ENCODE measurements at places on chromosomes 3 and 15.

DNA sequence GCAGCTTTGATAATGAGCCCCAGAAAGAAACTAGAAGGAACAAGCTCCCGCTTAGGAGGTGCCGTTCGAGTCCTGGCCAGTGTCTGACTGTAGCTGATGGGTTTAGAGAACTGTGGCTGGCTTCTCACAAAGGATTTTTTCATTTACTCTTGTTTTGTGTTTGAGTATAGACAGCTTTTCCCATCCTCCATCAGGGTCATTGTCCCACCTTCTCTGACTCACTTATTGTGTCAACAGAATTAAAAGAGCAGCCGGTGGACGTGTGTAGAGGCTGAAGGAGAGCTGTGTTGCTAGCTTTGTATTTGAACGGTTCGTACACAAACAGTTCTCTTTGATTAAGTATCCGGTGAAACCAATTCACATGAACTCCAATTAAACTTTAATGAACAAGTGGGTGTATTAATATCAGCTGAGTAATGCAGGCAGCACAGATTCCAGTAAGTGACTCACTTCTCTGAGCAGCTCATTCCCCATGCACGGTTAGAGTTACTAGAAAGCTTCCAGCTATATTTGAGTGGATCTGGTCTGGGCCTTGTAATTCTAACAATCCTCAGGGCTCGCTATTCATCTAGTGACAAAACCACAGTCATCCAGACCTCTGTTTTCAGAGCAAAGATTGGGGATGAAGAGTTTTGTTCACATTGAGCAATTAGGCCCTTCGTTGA lies 141.0 kb downstream of the LPP start:
- no peak for DNase-seq

DNA sequence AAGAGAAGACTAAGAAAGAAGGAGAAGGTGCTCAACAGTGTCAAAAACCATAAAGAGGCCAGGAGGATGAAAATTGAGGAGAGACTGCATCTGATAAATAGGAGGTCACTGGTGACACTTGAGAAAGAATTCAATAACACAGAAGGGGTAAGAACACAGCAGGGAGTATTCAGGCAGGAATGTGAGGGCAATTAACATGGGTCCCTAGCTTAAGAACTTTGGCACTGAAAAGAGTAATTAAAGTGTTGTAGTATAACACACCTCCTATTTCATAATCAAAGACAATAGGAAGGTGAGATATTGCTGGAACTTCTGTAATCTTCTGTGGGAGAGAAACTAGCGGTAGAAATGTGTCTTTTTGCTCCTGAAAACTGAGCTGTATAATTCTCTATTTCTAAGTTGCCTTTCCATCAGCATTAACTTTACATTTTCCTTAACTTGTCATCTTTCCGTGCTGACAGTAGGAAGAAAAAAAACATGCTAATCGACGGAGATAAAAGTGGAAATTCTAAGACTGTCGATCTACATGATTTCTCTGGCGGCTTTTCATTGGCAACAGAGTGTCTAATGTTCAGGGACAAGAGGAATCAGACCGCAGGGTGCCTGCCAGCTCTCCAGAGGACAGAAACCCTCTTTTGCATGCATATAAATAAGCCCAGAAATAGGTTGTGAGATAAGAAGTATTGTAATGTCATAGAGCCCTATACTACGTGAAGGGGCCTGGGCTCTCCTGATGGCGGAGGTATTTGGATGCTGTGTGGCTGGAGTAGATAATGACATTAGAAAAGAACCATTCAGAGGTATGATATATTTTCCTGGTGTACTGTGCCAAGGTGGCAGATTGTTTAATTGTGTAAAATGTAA lies 147.9 kb upstream of the GAP43 start:
- no peak for DNase-seq

DNA sequence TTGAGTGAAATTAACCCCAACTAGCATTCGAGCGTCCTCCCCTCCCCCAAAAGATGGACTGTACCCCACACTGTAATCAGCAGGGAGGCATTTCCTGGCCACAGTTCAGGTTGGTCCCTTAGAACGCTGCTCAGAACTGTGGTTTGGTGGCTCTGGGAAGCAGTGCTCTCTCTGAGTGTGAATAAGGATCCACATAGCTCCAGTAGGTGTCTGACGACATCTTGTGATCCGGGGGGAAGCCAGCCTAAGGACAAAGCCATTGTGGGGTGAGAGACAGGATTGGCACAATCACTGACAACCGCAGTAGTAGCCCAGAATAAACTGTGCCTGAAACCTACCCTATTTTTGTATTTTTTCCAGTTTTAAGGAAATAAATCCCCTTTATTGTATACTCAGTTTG lies 125.3 kb downstream of the IGF1R start:
- no peak for DNase-seq

DNA sequence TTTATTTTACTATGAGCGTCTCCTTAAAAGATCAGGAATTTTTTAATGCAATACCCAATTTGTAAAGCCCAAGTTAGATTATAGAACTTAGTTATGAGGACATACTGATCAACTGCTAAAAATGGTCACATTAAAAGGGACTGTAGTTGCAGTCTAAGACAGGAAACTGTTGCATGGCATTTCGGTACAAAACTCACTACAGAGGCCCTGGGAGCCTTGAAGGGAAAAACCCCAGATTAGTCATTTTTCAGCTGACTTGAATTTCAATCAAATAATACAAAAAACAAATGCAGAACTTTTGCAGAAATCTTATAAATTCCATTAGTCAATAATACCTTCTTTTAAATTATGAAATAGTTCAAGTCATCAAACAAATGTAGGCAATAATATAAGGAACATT lies 6.9 kb upstream of the PTX3 start:
- DNase-seq, result no peak

DNA sequence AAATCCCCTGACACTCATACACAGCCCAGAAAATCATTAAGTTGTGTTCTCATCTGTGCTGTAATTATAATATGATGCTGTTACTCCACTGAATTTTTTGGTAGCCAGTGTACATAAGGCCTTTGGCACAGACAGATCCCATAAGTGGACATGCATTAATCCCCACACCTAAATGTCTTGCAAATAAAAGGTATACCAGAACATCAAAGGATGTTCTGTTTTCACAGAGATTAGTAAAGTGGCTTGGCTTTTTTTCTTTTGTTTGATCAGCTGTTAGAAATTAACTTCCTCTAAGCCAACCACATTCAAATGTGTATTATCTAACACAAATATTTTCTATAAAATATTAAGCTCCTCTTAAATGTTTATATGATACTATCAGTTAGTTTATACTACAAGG lies 2.7 kb downstream of the SST start:
- no peak for DNase-seq

DNA sequence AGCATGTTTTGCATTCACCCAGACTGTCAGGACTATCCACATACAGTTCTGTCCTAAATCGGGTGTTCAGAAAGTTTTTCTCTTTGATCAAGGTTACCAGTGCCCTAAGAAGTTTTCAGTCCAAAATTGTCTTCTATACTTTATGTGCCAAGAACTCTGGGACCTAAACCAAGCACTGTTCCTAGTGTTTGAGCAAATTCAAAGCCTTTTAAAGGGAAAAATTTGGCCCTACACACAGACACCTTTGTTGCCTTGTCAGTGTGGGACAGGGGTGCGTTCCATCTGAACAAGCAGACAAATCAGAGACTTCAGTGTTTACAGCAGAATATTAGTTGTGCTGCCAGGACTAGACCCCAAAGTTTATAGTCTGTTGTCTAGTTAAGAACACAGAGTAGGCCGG lies 50.6 kb downstream of the DGKG start:
- DNase-seq, result no peak

DNA sequence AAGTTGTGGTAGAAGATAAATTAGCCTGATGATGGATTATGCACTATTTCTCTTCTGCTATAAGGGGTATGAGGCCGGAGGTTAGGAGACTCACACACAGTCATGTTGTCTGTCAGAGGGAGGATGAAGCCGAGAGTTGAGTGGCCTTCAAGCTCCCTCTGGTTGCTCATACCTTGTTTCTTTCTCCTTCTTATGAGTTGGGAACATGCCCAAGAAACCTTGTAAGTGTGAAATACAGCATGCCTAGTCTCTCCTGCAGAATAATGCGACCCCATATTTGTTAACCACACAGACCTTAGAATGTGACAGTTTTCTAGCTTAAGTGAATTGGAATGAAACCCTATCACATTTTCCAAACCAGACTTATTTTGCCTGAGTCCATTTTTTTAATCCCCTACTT lies 366.7 kb downstream of the PTPRG start:
- no peak for DNase-seq
